ENCODE measurements at places on chromosomes 3 and 15. TPM values are rescaled to one million over a fixed set of nuclear protein-coding genes. Genes with fewer than 3 reads are reported as not detected.

ADAMTS9 gene
- total RNA-seq = 17.3 TPM

ADAMTSL3 gene
- 20.6 TPM for total RNA-seq

DAPK2 gene
- 5.0 TPM for total RNA-seq

PLSCR5 gene
- total RNA-seq = not detected

ANKUB1 gene
- total RNA-seq = 0.78 TPM

GOLGA8G gene
- not detected for total RNA-seq

OR5K4 gene
- not detected for total RNA-seq

CLRN1 gene
- not detected for total RNA-seq

ZBTB47 gene
- 22.1 TPM for total RNA-seq

PLA2G4D gene
- total RNA-seq = not detected

GOLGA8S gene
- not detected for total RNA-seq

PPP1R14D gene
- not detected for total RNA-seq

CHRD gene
- 11.4 TPM for total RNA-seq

LEKR1 gene
- total RNA-seq = 0.78 TPM

GLCE gene
- total RNA-seq = 76.4 TPM

SLC25A38 gene
- total RNA-seq = 12.2 TPM

TM4SF18 gene
- total RNA-seq = 5.6 TPM

BUB1B gene
- total RNA-seq = 6.6 TPM

Data from occipital lobe (tissue), 3 donors.